ENCODE measurements at places on chromosomes 16 and 17.

DNA sequence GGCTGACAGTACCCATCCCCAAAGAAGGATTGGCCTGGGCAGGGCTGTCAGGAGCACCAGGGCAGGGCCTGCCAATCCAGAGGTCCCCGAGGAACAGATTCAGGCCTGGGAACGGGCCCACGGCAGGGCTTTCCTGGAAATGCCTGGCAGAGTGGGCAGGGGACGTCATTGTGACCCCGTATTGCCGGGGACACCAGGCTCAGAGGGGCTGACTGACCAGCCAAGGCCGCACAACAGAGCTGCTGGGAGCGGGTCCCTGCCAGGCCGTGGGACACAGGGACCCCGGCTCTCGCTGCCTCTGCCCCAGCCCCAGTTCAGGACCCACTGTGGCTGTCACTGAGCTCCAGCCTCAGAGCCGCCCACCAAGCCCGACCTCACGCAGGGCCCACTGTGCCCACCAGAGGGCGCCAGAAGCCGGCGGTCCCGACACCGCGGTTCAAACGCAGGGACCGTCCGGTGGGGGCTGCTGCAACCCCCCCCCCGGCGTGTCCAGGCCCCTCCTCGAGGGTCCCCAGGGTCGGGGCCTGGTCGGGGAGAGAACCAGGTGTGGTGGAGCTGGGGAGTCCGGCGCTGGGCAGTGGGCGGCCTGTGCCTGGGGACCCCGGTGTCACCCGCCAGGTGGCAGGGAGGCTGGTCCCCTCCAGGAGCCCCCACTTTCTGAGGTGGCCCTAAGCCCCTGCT, 15.2 kb upstream of the SSTR5 start:
- DNase-seq = peak; percentile 70

DNA sequence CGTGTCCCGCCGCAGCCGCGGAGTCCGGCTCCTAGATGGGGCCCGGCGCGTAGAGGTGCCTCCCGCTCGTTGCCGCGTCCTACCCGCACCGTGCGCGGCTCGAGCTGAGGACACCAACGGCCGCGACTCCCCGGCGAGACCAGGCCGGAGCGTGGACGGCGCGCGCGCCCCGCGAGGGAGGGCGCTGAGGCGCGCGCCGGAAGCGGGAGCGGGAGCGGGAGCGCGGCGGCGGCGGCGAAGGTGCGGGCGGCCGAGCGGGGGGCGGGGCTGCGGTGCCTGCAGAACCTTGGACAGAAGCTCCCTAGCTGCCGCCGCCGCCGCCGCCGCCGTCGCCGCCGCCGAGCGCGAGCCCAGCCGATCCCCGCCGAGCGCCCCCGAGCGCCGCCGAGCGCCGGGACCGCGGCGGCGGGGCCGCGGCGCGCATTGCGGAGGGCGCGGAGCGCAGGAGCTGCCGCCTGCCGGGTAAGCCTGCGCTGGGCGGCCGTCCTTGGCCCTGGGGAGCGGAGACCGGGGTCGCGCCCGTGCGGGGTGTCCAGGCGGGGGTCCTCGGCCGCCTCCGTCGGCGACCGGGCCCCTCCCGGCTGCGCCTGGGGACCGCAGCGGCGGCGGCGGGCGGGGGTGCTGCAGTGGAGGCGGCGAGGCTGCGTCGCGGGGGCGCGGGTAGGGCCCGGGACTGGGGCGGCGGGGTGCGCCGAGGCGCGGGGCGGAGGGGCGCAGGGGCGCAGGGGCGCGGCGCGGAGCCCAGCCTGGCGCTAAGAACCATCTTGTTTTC, at the start of gene CDK5R1:
CDK5R1 (plus strand) TSS at position 293 of the 772 bp plus-strand sequence. CDS start 628 bp downstream, outside the sequence.
- DNase-seq = peak; percentile 82

DNA sequence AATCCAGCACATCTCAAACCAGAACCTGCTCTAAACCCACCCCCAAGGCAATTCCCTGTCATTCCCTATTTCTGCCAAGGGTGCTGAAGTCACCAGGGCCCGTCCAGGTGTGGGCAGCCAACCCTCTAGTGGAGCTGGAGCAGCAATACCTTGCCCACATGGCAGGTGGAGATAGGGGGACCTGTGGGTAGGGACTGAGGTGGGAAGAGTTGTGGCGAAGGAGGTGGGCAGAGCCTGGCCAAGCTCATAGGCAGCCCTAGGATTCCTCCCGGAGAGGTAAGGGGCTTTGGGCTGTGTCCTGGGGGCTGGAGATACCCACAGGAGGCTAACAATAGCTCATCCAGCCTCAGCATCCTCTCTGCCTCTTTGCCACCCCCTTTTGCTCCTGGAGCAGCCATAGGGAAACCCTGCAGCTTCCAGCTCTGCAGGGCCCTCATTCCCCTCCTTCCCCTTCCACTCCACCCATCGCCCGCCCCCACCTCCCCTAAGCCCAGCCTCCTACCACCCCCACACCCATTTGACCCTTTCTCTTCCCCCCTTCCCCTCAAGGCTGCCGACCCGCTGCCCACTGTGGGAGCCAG, 30.4 kb upstream of the CRHR1 start:
- DNase-seq = no peak

DNA sequence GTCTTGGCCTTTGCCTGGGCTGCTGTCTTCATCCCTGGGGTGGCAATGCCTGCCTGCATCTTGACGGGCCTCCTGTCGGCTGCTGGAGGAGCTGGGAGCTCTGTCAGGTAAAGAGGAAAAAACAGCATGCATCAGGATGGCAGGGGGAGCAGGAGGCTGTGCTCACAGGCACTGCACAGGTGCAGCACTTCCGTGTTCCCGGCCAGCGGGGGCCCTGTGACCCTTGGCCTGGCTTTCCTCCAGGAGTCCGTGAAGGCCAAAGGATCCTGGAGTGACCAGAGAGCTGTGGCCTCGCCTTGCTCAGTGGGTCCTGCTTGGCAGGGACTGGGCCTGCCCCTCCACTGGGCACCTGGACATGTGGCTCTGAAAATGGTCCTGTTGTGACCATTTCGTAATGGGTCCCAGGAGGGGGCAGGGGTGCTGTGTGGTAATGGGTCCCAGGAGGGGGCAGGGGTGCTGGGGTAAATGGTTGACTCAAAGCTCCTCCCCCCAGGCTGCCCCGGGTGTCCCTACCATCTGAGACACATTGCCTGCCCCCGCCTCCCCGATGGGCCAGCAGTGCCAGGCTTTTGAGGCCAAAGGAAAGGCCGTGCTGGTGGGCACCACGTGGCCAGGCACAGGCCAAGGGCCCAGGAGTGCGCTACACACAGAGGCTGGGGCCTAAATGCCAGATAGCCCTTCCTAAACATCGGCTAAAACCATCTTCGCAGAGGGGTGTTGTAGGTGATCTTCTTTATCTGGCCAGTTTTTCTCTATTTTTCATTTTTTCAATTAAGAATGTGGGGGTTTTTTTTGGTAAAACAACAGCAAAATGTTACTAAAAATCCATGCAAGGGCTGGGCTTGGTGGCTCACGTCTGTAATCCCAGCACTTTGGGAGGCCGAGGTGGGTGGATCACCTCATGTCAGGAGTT, 4.0 kb upstream of the FASN start:
- DNase-seq = no peak

- DNase-seq = no peak
These were observed 8.8 kb upstream of the KRT31 start for GRCh38 chr17:41406205-41406604.

DNA sequence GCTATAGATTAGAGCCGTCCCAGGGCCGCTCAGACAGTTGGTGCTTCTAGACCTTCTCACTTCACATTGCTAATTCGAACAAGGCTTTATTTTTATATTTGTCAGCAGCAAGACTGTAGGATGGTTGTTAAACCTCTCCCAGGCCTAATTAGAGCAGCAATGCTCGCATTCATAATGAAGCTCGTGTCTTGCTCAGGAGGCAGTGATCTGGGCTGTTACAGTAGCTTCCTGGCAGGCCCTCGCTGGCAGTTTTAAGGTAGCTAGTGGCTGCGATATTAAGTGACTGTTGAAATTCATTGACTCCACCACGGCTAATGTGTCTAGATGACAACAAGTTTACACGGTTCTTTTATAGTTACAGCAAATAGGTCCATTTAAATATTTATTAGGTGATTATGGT, 23.2 kb upstream of the ANKFN1 start:
- DNase-seq = no peak

- DNase-seq = no peak
These were observed 17.4 kb downstream of the GLIS2 start for GRCh38 chr16:4333308-4333638.

DNA sequence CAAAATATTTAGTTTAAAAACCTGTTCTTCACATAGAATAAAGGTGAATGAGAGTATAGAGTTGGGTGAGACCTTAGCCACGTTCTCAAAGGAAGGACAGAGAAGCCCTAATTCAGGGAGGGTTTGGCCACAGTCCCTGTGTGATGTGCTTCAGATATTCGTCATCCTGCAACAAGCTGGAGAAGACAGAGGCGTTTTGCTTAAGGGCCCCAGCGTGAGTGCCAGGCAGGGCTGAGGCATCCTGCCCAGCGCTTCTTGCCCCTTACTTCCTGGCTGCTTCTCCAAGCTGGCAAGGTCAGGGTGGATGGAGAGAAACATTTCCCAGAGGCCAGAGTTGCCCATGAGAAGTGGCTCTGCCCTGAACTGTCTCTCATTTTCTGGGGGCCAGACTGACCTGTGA, 46.9 kb downstream of the AXIN2 start:
- DNase-seq = no peak

DNA sequence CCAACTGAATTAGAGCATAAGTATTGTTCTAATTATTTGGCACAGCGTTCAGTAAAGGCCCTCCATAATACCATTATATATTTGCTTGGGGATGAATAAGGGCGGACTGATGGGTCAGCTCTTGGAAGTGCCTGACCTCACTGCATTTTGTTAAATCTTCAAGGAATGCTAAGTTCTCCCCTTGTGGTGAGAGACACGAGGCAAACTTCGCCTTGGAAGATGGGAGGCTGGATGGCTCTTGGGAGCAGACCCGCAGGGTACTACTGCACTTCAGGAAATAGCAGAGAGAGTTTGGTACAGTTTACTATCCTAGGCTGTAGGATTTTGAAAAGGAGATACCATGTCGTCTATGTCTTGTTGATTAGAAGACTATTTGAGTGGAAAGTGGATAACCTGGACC, 87.0 kb upstream of the RPRML start:
- DNase-seq = no peak

DNA sequence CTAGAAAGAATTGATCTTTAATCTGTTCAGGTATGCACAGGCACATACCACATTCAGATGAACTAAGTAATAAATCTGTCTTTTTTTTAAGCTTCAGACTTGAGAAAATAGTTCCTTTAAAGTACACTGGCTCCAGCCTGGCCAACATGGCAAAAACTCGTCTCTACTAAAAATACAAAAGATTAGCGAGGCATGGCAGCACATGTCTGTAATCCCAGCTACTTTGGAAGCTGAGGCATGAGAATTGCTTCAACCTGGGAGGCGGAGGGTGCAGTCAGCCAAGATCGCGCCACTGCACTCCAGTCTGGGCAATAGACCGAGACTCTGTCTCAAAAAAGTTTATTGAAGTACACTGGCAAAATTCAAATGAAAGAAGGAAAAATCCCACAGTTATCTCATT, 111.0 kb upstream of the NETO2 start:
- DNase-seq = no peak

- peak; percentile 75 for DNase-seq
These were observed 119.2 kb downstream of the RPTOR start for GRCh38 chr17:80663781-80664206.

GRCh38 chr17:13107676-13108235, 89.9 kb upstream of the ELAC2 start:
- no peak for DNase-seq

DNA sequence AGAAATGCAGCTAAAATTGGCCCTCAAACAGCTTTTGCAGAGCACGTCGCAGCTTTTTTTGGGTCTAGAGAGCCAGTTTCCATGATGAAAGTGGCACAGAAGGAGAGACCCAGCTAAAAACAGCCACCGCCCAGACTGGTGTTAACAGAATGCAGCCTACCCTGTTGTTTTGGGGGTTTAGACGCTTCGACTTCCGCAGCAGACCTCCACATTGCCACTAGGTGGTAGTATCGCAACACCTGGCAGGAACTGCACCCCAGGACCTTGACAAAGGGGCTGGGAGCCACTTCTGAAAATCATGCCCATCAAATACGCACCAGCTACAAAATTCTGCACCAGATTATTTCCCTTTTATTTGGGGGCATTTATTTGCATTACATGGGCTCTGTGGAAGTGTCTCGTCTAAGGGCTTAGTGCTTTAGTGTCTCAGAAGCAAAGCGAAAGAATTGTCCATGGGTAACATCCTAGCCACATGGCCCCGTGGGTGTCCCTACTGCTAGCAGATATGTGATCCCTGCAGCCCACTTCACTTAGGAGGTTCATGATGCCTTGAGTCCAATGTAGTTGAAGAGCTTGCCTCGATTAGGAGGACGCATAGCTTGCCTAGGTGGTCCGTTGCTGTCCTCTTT, 167.1 kb downstream of the HAPSTR1 start:
- DNase-seq = no peak

DNA sequence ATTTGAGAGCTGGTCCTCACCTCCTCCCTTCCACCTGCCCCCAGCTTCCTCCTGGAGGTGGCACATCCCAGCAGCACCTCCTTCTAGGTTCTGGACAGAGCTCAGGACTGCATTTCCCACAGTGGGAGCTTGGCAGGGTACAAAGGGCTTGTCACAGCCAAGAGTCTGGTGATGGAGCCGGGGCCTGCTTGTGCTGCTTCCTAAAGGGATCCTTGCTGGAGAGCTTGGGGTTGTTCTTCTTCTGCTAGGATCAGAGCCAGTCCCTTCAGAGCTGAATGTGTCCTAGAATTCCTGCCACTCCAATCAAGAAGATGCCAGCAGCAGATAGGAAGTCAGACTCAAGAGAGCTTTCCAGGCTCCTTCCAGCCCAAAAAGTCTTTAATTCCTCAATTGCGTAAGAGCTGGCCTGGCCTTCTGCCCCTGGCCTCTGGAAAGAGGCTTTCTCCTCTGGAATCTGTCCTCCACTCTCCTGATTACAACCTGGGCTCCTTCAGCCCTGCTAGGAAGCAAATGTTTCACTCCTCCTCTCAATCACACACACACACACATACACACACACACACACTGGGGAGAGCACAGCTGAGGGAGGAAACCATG, 4.4 kb downstream of the CD300E start:
- DNase-seq = no peak

- no peak for DNase-seq
These were observed 6.2 kb upstream of the CASC3 start for GRCh38 chr17:40134184-40134583.

DNA sequence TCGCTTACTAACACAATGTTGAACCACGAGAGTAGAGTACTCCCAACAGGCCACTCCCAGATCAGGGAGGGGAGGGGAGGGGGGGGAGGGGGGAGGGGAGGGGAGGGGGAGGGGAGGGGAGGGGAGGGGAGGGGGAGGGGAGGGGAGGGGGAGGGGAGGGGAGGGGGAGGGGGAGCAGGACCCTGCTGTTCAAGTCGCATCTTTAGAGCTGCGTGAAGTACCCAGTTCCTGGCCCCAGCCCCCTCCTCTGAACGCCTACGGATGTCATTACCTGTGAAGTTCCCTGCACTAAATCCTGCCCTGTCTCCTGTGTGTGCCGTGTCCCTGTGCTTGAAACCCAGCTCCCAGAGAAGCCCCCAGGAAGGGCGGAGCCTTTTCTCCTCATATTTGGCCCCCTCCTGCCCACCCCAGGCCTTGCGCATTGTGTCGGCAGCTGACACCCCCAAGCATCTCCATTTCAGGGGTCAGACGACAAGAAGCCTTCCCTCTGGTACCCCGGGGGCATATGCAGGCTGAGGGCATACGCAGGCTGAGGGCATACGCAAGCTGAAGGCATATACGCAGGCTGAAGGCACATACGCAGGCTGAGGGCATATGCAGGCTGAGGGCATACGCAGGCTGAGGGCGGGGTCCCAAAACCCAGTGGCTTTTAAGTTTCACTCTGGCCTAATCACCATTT, 330.2 kb downstream of the C16orf95 start:
- DNase-seq = no peak

- no peak for DNase-seq
These were observed 37.7 kb downstream of the TMEM114 start for GRCh38 chr16:8552487-8553221.
